GM10248 (cell line): ENCODE measurements at places on chromosomes 12 and 14.

GRCh38 chr14:21322716-21323115 is 42.8 kb downstream of the RPGRIP1 start:
- no peak for DNase-seq

DNA sequence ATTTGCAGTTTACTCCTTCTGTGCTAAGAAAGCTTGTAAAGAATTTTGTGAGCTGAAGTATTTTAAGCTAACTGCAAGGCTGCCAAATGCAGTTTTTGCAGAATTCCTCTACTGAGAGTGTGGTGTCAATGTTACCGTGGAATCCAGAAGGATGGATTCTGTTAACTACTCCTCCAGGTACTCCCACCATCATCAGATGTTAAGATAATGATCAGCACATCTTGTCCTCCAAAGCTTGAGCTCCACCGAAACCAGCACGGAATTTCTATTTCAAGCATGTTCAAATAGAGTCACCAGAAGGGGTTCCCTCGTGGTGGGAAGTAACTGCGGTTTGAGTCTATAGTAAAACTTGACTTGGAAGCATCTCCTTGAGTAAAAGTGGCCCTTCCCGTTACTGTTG is 64.3 kb upstream of the CDKN3 start:
- DNase-seq: no peak

GRCh38 chr12:76830436-76830835 is 48.4 kb downstream of the CSRP2 start:
- DNase-seq: no peak

DNA sequence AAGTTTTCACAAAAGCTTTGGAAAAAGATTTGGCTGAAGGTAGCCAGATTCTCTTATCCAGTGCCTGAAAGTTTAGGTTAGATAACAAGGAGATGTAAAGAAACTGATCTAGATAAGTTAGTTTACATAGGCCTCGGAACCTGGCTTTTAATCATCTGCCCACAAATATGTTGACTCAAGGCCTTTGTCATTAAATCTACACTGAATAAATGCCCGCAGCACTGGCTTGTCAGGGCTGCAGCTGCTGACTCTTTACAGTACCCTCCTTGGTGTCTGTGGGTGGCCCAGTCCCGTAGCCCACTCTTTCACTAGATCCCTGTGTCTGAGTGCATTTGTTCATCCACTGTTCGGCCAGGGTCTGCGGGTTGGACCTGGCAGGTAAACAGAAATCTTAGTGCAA is 58.0 kb downstream of the TMEM116 start:
- DNase-seq: no peak

DNA sequence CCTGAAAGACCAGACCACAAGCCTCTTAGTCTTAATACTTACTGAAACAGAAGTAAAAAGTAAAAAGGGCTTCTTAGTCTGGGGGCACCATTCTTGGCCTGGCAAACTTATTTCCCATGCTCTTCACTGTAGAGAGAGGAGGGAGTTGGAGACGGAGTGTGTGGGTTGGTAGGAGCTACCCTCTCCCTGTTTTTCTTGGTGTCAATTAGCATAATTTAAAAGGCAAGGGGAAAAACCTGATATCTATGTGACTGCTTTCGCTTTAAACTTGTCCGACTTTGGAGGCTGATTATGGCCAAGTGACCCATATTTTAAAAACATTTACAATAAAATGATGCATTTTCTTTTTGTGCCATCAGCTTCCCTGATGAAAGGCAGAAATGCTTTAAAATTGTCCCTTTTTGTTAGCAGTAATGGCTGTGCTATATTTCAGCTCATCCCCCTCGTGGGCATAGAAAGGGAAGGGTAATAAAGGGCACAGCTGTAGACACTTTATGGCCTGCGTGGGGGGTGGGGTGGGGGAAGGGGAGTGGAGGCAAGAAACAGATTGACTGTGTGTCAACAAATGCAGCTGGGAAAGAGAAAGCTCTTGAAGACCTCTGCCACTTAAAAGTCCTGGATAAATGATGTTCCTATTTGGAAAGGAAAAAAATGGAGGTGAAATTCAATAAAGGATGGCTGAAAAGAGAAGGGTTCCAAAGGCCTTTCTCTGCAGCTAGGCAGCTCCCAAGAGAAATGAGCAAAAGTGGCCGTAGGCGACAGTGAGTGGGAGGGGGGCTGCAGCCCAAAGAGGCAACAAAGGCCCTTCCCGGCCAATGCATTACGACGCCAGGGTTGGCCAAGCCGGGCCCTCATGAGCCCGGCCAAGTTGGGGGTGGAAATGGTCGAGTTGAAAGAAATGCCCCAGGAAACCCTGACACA is 57.5 kb upstream of the TMEM263 start:
- DNase-seq: no peak

DNA sequence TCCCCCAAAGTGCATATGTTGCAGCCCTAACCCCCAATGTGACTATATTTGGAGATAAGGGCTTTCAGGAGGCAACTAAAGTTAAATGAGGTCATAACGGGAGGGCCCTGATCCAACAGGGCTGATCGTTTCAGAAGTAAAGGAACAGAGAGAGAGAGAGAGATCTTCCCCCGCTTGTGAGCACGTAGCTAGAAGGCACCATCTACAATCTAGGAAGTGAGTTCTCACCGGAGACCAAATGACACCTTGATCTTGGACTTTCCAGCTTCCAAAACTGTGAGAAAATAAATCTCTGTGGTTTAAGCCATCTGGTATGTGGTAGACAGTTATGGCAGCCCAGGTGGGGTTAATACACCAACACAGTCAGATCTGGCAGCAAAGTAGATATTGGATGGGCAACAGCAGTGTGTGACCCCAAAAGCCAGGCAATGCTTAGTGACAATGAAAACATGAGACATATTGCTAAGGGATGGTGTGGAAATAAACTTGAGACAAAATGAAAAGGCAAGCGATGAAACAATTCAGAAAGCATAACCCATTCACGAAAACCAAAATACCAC is 147.2 kb upstream of the GSC start:
- no peak for DNase-seq

DNA sequence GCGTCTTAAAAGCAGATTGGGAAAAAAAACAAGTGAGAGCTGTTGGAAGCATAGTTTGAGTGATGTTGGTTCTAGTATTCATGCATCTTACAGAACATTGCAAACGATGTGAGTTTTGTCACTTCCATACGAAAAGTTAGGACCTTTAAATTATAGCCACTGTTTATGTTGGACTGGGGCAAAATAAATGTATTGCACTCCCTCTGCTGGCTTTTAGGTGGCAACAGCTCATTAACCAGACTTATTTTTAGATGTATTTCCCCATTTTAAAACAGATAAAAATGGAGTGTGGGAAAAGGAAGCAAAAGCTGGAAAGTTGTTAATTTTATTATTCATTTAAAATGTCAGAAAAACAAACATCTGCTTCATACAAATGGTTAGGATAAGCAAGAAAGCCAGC is 111.9 kb downstream of the LGR5 start:
- DNase-seq: no peak

DNA sequence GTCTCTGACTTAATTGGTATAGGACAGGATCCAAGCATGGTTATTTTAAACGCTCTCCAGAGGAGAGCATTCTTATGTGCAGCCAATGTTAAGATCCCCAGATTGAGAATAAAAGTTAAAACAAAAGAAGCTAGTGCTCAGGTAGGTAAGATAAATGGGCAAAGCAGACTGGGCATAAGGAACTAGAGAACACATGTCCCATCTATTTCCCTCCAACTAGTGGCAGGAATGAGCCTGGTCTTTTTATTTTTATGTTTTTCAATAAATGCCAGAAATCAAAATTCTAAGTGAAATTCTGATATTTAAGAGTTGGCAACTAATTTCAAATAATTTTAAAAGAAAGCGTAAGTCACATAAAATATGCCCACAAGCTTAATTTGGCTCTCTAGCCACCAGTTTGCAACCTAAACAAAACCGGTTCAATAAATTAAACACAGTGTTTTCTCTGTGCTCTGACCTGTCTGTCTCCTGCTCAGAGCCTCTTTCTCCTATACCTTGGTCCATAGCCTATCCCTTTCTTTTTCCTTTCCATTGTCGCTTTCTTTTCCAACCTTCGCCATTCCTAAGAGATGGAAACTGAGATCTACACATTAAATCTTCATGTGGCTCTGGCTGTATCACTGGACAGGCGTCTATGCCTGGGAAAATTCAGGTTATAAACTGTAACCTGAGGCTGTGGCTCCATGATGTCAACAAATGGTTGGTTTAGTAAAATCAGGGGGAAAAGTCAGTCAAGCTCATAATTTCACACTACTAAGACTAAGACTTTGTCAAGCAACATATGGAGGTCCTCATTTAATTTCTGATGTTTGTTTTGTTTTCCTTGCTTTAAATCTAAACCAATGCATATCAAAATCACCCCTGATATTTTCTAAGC is 5.5 kb downstream of the SLC38A1 start:
- no peak for DNase-seq

- DNase-seq: no peak
Measured at GRCh38 chr12:20424841-20425240, 56.5 kb downstream of the PDE3A start.

GRCh38 chr14:79712302-79712950 is 498.9 kb downstream of the DIO2 start:
- no peak for DNase-seq

DNA sequence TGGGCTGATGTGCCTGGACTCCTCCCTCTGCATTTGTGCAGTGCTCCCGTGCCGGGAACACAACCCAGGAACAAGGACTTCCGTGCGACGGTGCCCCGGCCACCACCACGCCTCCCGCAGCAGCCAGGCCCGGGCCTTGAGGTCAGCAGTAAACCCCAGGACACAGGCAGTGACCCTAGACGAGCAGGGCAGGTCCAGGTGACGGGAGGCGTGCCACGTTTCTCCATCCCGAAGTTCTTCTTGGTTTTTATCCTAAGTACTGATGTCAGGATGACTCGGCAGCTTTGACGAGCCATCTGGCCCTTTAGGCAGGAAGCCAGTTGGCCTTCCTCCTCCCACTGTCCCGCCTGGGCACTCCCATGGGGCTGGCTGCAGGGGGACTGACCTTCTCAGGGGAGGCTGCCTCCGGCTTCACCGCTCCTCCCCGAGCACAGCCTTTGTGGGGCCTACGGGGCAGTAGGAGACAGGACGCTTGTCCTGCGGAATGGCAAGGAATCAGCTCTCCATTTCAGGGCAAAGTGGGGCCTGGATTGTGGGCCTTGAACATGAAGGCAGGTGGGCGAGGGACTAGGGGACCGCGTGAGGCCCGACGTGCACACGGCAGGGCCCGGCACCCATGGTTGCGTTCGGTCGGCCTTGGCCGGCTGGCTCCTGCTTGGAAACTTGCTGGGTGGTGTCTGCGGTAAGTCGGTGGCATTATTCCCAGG is 94.1 kb downstream of the FBXL14 start:
- DNase-seq: no peak

- no peak for DNase-seq
Measured at GRCh38 chr14:53840444-53840843, 116.2 kb downstream of the BMP4 start.

- no peak for DNase-seq
Measured at GRCh38 chr14:77187649-77188012, 6.0 kb downstream of the TMEM63C start.

DNA sequence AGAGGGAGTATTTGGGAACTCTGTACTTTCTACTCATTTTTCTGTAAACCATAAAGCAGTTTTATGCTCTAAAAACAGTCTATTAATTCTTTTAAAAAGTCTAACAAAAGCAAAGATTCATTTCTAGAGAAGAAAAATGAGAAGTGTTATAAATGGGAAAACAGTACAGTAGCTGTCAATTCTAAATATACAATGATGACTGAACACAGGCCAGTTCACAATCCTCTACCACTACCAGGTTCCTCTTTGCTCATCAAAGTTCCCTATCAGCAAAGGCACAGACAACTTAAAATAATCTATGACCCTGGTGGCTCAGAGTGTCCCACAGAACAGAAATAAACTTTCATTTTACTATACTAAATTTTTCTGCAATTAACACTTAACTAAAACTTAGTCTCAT is 12.5 kb downstream of the NAA25 start:
- DNase-seq: peak; percentile 71

GRCh38 chr12:42386308-42386707 is 60.3 kb downstream of the PPHLN1 start:
- DNase-seq: no peak

DNA sequence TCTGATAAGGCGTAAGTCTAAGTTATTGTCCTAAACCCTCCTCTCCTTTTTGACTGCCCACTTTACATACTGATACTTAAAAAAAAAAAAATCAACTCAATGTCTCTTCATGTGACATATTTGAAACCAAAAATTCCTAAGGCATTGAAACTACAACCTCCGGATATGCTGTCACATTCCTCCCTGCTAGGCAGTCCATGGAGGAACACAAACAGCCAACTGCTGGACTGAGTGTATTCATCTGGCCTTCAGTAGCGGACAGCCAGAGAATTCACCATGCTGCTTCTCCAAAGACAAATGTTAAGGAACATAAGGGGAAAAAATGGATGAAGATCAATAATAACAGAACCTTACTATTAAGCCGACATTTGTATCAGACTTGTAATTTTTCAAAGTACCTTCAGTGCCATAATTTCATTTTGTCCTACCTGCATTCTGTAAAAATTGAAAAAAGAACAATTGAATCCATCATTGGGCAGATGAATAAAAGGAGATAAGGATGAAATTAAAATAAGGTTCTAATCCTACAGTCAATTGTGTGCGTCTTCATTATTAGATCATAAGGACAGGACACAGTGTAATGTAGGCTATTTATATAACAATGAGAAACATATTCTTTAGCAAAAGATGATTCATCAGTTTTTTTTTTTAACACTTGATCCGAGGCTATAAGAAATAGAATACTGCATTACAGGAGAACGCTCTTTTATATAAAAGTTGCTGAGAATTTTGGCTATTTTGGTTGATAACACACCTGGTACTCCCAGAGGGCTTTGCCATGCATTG is 12.2 kb downstream of the RERG start:
- DNase-seq: no peak

DNA sequence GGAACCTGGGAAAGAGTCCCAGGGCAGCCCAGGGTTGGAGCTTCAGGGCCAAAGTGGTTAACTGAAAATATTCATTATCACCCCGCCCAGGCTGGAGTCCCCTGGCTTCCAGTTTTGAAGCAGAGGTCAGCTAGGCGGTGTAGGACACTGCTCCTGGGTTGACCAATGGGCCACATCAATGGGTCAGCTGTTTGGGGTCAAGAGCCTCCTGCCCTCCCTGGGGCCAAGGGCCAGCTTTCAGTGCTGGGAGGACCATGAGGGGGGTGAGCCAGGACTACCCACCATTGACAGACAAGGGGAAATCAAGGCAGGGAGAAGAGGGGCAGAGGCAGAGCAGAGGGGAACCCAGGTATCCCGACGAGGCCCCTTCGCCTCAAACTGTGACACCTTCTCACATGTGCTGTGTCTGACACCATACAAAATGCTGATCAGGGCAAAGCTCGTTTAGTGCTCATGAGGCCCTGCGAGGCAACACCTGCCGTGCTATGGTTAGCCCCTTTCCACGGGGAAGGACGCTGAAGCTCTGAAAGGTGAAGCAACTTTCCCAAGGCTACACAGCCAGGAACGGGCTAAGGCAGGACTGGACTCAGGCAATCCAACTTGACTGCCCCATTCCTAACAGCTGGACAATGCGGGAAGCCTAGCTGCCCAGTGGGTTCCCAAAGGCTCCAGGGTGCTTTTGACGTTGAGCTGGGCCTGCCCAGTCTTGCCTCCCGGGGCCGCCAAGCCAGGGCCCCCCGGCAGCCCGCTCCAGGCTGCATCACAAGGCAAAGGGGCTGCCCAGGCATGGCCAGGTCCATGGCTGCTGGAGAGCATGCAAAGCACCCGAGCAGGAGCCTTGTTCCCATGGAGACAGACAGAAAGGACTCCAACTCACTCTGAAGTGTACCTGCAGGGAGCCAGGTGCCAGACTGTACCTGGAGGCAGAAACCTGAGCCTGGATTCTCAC is 2.0 kb downstream of the SYNE3 start:
- no peak for DNase-seq
